ENCODE measurements at places on chromosomes 7 and 10. TPM values are rescaled to one million over a fixed set of nuclear protein-coding genes. Genes with fewer than 3 reads are reported as not detected.

The ZNF503 gene
- 0.43 TPM for total RNA-seq

The NXPH1 gene
- not detected for total RNA-seq

The STEAP1B gene
- 20.6 TPM for total RNA-seq

The ZNF467 gene
- 0.91 TPM for total RNA-seq

DNA sequence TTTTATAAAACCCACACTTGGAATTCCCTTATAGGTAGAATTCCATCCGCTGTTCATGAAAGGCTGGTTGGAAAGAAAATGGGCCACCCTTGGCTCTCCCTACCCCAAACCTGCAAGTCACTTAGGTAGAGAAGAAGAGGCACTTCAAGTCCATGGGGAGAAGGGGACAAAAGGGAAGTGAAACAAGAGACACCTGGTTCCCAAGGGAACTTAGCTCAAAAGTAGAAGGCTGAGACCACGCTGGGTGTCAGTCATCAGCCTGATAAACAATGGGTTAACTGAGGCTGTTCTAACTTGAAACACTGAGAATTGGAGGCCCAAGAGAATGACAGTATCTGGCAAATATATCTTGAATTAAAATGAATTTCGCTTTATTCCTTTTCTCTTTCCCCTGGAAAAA lies 330.8 kb upstream of the NFE2L3 start:
- no peaks in the 10 kb centered on the region for H3K36me3 ChIP-seq
- DNase-seq: no peak
- no peak overlapping the region for H3K4me3 ChIP-seq
- H3K4me1 ChIP-seq: no peaks in the 10 kb centered on the region
- no peaks in the 10 kb centered on the region for H3K27me3 ChIP-seq

The CEP41 gene
- 13.0 TPM for total RNA-seq

The TAS2R41 gene
- total RNA-seq: not detected

GRCh38 chr7:45597286-45597984 lies 23.3 kb downstream of the ADCY1 start:
- no peak overlapping the region for H3K27ac ChIP-seq
- DNase-seq: peak; percentile 22
- no peaks in the 10 kb centered on the region for H3K4me1 ChIP-seq

The CALD1 gene
- 132 TPM for total RNA-seq

Measured in endodermal cell (in vitro differentiated cells).